ENCODE measurements at places on chromosomes 11 and 22. TPM values are rescaled to one million over a fixed set of nuclear protein-coding genes. Genes with fewer than 3 reads are reported as not detected.

Gene DBX1
- not detected for total RNA-seq

Gene TMEM151A
- 3.2 TPM for total RNA-seq

Gene HBD
- not detected for total RNA-seq

Gene OR4X1
- total RNA-seq: not detected

Gene C11orf65
- total RNA-seq: 0.13 TPM

Gene SCGB2A2
- not detected for total RNA-seq

Gene PHF5A
- 68.6 TPM for total RNA-seq

Gene NLRP6
- total RNA-seq: not detected

Gene GDPD4
- total RNA-seq: not detected

Gene NXPE4
- not detected for total RNA-seq

Gene RIMBP3C
- total RNA-seq: 0.26 TPM

Gene OR52A1
- not detected for total RNA-seq

Gene ELF5
- not detected for total RNA-seq

Gene SYT9
- total RNA-seq: 0.16 TPM

Gene BCO2
- total RNA-seq: 0.79 TPM

Gene ABTB2
- total RNA-seq: 26.3 TPM

Gene OR2AG2
- total RNA-seq: 0.01 TPM

Gene RTN4R
- 10.1 TPM for total RNA-seq

Gene FAM181B
- 0.05 TPM for total RNA-seq

Gene OTOG
- total RNA-seq: not detected

Gene OR5B21
- not detected for total RNA-seq

Gene DEPDC7
- 7.9 TPM for total RNA-seq

Gene CKAP5
- 91.3 TPM for total RNA-seq

Gene EFCAB6
- 0.35 TPM for total RNA-seq

Measured in A549 treated with CpdA at 1 μM for 4 hours (cell line).